NCI-H1092 treated with DMSO at 0.1 percent for 48 hours (cell line): ENCODE measurements at places on chromosomes 1 and 21.

- no peak for DNase-seq
Measured at GRCh38 chr1:80917826-80918225, 882.9 kb upstream of the ADGRL2 start.

GRCh38 chr1:68028566-68028965 is 21.9 kb downstream of the DIRAS3 start:
- no peak for DNase-seq

DNA sequence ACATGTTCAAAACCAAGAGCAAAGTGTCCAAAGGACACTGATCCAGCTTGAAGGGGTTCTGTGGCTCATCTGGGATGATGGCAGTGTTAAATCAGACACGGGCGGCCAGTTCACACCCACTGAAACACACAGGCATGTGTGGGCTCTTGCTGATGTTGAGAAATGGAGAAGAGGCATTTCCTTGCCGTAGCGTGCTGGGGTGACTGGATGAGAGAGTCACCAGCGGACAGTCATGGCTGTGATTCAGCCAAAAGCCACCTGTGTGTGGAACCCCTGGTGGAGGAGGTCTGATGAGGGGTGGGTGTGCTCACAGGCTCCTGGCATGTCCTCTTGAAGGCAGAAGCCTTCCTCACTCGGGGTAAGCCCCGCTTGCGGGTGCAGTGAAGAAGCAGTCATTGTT is 7.2 kb downstream of the C1orf35 start:
- DNase-seq = no peak

GRCh38 chr1:12464598-12465056 is 153.4 kb downstream of the DHRS3 start:
- no peak for DNase-seq

DNA sequence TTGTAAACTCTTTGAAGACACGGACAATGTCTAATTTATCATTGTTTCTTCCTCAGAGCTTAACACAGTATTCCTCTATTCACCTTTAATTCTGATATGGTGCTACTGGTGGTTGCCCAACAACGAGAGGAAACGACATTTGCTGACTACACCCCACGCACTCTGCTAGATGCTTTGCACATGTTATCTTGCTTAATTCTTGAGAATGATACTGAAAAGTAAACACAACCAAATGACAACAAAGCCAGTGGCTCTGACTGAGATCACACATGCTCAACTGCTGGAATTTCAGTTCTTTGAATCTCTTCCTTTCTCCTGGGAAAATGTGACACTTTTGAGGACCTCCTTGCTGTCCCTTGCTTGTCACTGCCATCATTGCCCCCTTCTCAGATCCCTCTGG is 37.2 kb upstream of the DDAH1 start:
- DNase-seq = no peak

- DNase-seq = no peak
Measured at GRCh38 chr1:112961072-112961471, 5.1 kb upstream of the SLC16A1 start.

GRCh38 chr1:153122831-153123421 is 9.6 kb upstream of the SPRR2F start:
- DNase-seq = peak; percentile 72

DNA sequence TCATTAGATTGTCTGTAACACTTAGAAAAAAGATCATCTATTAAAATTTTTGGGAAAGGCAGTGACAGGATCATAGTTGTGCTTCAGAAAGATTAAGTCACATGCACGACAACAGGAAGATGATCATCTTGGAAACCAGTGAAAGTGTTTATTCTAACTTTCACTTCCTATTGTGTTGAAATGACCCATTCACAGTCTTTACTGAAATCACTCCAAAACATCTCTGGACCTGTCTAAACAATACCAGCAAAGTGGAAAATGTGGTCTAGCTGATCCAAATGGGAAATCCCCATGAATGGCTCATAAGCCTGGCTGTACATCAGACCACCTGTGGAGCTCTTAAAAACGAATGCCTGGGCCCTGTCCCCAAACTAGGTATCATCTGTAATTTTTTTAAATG is 111.1 kb upstream of the ETV3 start:
- DNase-seq = no peak

DNA sequence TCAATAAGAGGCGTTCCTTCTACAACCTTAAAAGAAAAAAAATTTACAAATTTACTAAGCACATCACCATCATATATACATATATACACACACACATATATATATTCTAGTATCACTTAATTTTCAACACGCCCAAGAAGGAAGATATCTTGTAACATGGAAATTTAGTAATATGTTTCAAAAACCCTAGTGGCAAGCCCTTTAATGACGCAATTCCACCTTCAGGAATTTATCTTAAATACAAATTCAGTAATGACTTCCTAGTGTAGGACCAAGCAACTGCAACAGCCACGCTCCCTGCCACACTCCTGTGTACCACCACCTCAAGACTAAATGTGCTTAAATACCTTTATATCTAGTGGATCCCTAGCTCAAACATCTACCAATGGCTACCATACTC is 12.5 kb downstream of the LBR start:
- DNase-seq = no peak

- no peak for DNase-seq
Measured at GRCh38 chr1:162284206-162284955, 92.3 kb downstream of the SPATA46 start.

DNA sequence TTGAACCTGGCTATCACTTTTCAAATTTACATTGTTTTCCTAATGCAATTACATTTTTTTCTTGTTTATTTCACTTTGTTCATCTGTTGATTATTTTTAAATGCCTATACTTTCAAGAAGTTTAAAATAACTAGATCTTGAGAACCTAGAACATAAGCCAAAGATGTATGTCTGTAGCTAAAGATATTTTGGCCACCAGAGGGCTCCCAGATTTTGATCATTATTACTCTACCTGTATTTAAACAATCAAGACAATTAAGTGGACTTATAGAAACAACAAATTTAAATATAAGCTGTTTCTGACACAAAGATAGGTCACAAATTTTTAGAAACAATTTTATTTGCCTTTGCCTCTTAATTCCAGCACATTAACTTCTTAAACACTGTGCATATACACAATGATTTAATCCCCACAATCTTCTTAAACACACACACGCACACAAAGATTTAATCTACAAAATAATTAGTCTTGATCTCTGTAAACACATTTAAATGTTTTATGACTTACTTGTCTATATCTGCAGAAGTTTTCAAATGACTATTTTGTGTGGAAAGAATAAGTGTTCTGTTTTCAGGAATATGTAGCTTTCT is 380.0 kb downstream of the DSCAM start:
- DNase-seq = peak; percentile 37

- DNase-seq = peak; percentile 24
Measured at GRCh38 chr1:110087812-110088738, 17.6 kb upstream of the ALX3 start.

DNA sequence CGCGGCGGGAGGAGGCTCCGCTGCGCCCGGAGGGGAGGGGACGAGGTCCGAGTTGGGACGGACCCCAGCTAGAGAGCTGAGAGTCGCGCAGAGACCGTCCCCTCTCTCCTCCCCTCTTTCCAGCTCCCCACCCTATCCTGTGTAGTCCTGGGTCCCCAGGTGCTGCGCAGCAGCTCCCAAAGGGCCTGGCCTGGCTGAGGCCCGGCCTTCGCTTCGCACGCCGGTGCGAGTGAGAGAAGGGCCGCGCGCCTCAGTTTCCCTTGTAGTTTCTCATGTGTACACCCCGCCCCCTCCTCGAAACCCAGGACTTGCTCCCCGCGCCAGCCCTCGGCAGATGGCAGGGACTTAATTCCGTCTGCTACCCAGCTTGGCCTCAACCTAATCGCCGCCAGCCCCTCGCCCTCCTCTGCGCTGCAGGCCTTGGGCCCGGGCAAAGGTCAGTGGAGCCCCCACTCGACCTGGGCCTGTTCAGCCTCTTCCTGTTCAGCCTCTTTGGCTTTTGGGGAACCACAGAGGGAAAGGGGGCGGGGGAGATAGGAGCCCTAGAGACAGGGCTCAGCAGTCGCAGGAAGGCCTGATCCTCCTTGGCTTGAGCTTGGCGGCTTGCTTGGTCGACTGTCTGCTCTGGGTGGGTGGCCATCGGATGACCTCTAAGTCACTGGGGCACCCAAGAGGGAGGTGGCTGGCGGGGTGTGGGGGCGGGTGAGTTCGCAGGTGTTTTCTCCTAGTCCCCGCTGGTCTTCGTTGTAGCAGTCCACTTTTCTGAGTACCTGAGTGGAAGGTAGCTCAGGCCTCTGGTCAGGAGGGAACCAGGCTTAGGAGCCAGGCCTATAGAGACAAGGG is 1.0 kb downstream of the ZNF687 start:
- no peak for DNase-seq

DNA sequence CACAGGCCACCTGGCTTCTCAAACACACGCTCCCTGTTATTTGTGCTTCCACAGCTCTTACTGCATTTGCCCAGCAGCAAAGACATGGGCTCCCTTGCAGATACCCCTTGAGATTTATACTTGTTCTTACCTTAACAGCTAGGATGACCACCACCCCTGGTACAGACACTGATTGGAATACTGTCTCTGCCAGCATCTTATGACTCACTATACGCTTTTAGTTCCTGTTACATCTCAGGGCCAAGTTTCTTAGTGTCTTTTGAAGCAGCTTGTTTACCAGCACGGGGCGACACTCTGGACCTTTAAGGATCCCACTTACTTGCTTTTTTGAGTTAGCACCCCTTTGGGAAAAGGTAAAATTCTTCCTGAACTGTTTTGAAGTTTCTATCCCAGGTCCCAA is 874.8 kb downstream of the KCNT2 start:
- DNase-seq = no peak

GRCh38 chr1:33641104-33641830 is 168.8 kb downstream of the ZSCAN20 start:
- no peak for DNase-seq

DNA sequence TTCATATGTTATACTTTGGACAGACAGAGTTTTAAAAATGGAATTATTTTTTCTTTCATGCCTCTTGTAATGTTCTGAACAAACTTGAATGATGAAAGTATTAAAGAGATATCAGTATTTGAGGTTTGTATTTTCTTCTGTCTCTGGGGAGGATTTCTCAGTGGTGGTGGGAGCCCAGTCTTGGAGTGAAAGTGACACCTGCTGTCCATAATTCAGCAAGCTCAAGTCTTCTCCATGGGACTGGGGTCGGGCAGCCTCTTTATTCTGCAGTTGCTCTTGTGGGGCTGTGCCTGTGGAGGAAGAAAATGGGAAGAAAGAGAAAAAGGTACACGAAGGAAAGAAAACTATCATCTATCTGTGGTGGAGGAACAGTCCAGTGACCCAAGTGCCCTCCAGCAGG is 56.1 kb downstream of the SMYD2 start:
- DNase-seq = no peak

- no peak for DNase-seq
Measured at GRCh38 chr1:173302890-173303829, 96.0 kb upstream of the TNFSF4 start.

GRCh38 chr1:36457691-36458090 is 6.5 kb downstream of the MRPS15 start:
- DNase-seq = no peak

DNA sequence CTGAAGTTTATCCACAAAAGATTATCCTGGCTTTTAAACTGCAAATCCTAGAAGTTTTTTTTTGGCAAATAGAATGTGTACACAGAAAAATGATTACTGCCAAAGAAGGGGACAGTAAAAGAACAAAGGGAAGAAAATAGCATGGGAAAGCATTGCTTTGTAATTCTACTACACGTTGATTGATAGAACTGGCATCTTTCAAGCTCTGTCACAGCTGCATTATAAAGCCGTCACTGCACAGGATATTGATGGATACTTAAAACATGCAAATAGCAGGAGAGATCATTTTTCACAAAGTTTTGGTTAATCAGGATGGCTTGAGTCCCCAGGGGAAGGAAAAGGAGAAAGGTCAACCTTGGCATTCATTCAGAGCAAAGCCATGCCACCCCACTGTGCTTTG is 183.7 kb upstream of the RRP15 start:
- no peak for DNase-seq

DNA sequence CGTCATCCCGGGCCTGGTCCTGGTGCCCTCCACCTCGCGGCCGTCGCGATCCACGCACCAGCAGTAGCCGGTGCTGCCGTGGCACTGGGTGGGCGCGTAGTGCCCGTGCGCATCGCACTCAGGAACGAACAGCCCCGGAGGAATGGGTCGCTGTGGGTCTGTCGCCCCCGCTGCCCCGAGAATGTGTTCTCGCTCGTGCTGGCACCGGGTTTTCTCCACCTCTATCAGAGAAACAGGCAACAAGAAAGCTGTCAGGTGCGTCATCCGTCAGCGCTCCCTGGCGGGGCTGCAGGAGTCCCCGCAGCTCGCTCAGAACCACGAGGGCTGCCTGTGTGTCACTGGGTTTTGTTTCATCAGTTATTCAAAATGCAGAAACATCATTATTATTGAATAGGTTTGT is 71.2 kb downstream of the NID1 start:
- no peak for DNase-seq

- DNase-seq = no peak
Measured at GRCh38 chr1:211587123-211587522, 8.2 kb upstream of the SLC30A1 start.

DNA sequence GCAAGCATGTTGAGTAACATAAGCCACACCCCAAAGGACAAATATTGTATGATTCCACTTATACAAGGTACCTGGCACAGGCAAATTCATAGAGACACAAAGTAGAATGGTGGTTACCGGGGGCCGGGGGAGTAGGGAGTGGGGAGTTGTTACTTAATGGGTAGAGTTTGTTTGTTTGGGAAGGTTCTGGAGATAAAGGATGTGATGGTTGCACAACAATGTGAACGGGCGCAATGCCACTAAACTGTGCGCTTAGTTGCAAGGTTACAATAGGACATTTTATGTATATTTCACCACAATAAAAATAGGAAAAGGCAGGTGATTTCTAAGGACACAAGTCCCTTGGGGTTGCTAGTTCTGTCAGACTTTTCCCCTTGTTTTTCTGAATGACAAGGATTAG is 516.6 kb downstream of the KIF26B start:
- no peak for DNase-seq

DNA sequence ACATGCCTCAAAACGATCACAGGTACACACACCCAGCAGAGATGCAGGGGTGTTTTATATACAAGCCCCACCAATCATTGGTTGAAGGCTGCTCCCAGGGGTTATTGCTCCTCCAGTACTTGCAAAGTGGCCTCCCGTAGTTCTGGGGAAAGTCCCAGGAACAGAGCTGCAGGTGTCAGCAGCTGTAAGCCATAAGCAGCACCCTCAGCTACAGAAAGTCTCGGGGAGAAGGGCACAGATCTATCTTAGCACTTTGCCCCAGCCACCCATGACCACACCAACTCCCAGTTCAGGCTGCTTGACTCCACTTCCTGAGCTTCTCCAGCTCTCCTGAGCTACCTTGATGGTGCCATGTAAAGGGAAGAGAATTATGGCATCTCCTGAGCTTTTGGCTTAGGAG is 222.7 kb upstream of the GJB5 start:
- DNase-seq = no peak

DNA sequence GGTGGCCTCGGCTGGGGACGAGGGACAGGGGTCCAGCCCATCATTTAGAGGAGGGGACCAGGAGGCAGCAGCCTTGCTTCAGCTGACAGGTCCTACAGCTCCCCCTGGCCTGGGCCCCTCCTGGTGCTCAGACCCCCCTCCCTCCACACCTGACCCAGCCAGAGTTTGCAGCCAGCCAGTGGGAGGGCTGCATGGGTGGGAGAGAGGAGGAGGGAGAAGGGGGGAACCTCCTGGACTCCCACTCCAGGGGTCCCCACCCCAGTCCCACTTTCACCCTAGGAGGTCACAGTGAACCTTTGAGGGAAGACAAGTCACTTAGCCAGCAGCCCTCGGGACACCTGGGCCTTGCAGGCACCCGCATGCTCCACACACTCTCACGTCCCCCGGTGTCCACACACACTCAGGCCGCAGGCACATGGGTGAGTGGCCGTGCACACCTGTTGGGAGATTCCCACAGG is 108.9 kb upstream of the ZBTB40 start:
- DNase-seq = no peak

GRCh38 chr1:15825800-15826199 is 18.4 kb upstream of the UQCRHL start:
- no peak for DNase-seq
